Right atrium auricular region (tissue), 2 donors: ENCODE measurements at places on chromosomes 1 and 21. TPM values are rescaled to one million over a fixed set of nuclear protein-coding genes. Genes with fewer than 3 reads are reported as not detected.

GRCh38 chr1:93611668-93612067, 70.0 kb downstream of the BCAR3 start:
- DNase-seq: no peak

- no peak for DNase-seq
Observed at GRCh38 chr1:11620924-11621323, 33.3 kb downstream of the FBXO2 start.

- no peak for DNase-seq
Observed at GRCh38 chr1:6414443-6414844, 5.3 kb downstream of the HES2 start.

The SYNC gene
- total RNA-seq: 19.0 TPM

The PROK1 gene
- 1.0 TPM for total RNA-seq

DNA sequence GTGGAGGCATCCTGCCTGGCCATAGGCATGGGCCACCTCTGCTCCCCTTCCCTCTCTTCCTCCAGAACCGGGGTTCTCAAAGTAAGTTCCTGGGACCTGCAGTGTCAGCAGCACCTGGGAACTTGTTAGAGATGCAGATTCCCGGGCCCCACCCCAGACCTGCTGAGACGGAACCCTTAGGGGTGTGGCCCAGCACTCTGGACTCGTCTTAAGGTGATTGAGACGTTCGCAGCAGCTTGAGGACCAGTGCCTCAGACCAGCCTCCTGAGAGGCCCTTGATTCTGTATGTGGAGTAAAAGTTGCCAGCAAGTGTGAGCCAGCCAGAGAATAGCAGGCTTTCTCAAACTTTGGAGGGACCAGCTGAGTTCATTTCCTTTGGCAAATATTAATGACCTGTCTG, 14.2 kb downstream of the COQ8A start:
- no peak for DNase-seq

GRCh38 chr1:175198332-175198731, 5.8 kb upstream of the KIAA0040 start:
- no peak for DNase-seq

DNA sequence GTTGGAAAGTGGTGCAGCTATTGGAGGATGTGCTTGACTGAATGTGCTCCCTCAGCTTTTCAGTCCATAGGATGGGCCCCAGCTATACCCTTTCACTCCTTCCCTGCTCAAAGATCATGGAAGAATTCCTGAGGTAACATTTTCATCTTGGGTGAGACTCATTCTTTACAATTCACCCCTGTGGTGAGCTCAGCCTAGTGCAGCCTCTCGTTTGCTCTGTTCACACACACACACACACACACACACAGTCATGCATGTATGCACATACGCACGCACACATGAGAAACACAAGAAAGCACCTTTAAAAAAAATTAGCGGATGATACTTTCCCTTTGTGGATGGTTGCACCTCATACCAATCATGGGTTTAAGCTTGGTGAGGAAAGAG, 25.8 kb downstream of the CCN1 start:
- DNase-seq: no peak
